ENCODE measurements at places on chromosomes 12 and 14. TPM values are rescaled to one million over a fixed set of nuclear protein-coding genes. Genes with fewer than 3 reads are reported as not detected.

Gene TNS2
- total RNA-seq, result 60.5 TPM

Gene USP44
- total RNA-seq, result 1.8 TPM

Gene ACOT6
- total RNA-seq, result not detected

Gene SALL2
- total RNA-seq, result 5.3 TPM

Gene DPY19L2
- 2.3 TPM for total RNA-seq

Gene ALG10
- 2.0 TPM for total RNA-seq

Gene LIMA1
- total RNA-seq, result 229 TPM

Gene RNASE11
- total RNA-seq, result not detected

All from fibroblast of the aortic adventitia (primary cell).